ENCODE measurements at places on chromosomes 12 and 14. TPM values are rescaled to one million over a fixed set of nuclear protein-coding genes. Genes with fewer than 3 reads are reported as not detected.

Gene GLS2
- total RNA-seq: 0.60 TPM

- DNase-seq: no peak
These were observed 112.0 kb downstream of the DENND5B start for GRCh38 chr12:31478898-31479297.

Gene NGB
- total RNA-seq: not detected

DNA sequence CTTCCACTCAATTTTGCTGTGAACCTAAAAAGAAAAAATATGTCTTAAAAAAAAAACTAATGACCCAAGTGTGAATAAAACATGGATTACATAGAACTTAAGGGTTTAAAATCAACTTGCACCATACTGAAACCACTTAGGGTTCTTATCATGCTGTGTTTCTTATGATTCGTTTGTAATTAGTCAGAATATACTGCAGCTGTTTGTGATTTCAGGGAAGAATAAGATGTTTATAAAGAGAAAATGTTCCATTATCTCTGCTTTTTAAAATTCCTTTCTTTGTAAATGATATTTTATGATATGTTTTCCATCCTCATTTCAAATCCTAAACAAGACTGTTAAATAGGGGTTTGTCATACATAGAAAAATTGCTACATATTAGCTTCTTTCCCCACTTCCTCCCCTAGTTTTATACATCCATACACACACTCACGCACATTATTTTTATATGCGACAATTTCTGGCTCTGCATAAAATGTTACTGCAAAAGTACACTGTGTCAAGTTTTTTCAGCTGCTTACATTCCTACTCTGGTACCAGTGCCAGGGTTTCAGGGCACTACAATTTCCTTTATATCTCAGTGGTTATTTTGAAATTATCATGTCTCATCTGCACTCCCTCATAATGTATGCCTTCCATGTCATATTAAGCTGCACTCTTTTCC is 275.2 kb upstream of the GARIN6 start:
- no peak for DNase-seq

- DNase-seq: no peak
These were observed 794.1 kb downstream of the BCL11B start for GRCh38 chr14:98477935-98478334.

DNA sequence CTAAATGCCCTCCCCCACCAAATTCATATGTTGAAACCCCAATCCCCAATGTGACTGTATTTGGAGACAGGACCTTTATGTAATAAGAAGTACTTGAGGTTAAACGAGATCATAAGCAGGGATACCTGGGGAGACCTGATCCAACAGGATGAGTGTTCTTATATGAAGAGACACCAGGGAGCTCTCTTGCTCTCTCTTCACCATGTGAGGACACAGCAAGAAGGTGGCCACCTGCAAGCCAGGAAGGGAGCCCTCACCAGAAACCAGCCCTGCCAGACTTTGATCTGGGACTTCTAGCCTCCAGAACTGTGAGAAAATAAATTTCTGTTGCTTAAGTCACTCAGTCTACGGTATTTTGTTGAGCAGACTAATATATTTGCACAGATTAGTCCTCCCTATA is 113.6 kb downstream of the NUAK1 start:
- no peak for DNase-seq

DNA sequence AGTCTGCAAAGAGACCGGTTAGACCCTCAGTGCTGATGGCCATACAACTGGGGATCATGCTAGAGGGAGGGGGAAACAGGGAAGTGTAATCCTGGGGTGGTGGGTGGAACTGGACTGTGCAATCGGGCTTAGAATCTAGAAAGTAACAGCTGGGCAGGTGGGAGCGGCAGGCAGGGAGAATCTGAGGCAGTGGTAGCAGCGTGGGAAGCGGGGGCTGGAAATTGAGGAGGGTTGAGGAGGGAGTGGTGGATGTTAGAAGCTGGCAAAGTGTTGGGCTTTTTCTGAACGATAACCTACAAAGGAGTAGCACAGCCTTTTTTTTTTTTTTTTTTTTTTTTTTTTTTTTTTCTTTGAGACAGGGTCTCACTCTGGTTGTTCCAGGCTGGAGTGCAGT is 3.1 kb upstream of the IGFBP6 start:
- DNase-seq: no peak

DNA sequence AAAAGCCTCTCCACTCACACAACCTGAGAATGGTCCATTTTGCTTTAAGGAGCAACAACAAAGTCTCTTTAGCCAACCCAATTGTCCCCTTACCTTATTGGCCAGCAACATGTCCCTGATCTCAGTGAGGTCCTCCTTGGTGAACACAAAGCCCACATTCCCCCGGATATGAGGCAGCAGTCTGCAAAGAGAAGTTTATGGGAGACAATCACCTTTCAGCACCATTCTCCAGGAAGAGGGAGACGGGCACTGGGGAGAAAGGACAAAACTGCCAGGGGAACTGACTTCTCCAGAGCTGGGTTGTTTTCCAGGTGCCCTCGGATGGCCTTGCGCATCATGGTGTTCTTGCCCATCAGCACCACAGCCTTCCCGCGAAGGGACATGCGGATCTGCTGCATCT is 1.9 kb downstream of the RPLP0 start:
- DNase-seq: no peak

Gene DPPA3
- not detected for total RNA-seq

DNA sequence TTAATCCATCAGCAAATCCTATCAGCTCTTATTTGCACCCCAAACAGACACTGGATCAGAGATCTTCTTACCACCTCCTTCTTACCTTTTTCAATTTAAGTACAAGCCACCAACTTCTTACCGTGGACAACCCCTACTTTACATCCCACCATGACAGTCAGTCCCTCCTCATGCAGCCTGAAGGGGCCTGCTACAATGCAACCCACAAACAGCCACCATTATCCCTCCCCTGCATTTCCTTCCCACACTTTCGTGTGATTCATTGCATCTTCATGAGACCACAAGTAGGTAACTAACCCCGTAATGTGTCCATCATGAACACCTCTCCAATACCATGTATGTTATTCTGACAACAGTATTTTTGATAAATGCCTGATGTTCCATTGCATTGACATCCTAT is 108.6 kb downstream of the BCL11B start:
- DNase-seq: no peak

Gene TSPAN11
- 3.8 TPM for total RNA-seq

DNA sequence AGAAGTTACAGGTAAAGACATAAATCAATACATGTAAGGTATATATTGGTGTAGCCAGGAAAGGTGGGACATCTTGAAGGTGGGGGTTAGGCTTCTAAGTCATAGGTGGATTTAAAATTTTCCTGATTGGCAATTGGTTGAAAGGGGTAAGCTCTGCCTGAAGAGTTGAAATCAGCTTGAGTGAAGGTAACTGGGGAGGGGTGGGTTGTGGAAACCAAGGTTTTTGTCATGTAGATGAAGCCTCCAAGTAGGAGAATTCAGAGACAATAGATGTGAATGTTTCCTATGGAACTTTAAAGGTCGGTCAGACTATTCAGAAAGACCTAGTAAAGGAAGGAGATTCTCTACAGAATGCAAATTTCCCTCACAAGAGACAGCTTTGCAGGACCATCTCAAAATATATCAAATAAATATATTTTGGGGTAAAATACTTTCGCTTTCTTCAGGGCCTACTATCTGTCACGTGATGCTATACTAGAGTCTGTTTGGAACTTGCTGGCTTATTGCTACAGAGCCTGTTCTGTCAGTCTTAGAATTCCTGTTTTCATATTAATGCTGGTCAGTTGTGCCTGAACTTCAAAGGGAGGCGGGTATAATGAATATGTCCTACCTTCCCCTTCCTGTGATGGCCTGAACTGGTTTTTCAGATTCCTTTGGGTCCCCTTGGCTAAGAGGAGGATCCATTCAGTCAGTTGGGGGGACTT is 20.6 kb upstream of the SPATA7 start:
- no peak for DNase-seq

Gene TCL1A
- not detected for total RNA-seq
